ENCODE measurements at places on chromosomes 11 and 22.

GRCh38 chr11:7484131-7484530 is 1.2 kb upstream of the OLFML1 start:
- DNase-seq, result no peak

- no peak for DNase-seq
These were observed 35.5 kb downstream of the UBASH3B start for GRCh38 chr11:122690801-122691548.

DNA sequence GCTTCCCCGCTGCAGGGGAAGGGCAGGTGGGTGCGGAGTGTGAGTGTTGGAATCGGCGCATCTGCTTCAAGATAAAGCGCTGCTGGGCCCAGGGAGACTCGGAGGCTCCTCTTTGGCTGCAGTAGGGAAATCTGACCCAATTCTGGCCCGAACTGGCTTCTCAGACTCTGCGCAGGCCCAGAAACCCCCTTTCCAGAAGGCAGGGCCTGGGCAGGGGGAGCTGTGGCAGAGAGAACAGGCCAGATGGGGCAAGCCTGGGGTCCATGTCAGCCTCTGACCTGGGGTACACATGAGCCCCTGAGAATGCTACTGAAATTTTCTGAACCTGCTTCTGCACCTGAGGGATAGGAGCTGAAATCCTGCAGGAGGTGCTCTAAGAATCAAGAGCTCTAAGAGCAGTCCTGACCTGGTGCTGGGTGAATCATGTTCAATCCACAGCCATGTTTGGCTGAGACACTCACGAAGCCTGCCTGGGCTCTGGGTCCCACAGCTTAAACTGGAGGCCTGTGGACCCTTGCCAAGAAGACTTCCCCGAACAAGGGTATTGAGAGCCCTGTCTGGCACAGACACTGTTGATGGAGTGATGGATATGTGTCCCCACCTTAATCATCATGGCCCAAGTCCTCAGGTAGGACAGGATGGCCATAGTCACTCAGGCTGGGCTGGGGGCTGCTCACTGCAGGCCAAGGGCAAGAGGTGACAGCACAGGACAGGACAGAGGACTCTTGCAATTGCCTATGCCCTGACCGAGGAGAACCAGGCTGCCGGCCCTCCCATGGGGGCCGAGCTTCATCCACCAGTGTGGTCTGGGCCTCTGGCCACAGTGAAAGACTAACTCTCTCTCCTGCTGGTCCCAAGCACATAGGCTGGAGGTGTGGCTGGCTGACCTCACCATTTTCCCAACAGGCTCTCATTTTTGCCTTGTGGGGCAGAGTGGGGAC is 6.9 kb downstream of the RAB3IL1 start:
- DNase-seq, result no peak

- DNase-seq, result no peak
These were observed 13.4 kb downstream of the GLB1L2 start for GRCh38 chr11:134345237-134345550.

DNA sequence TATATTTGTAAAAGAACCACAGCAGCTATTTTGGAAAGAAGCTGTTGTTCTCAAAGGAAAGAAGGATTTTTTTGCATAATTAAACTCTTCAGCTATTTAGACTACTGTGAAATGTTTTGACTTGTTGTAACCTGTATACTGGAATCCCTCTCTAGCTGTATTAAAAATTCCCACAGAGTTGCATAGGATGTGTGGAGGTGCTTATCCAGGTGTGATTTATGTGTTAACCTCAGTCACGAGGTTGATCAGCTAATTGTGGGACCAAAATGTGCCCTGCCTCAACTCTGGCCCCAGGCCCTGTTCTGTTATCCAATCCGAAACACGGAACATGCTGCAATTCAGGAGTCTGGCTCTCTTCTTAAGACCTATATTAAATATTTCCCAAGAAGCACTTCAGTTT is 70.1 kb downstream of the LIF start:
- DNase-seq, result no peak

GRCh38 chr11:4491878-4492606 is 9.6 kb downstream of the OR52K1 start:
- DNase-seq, result no peak

DNA sequence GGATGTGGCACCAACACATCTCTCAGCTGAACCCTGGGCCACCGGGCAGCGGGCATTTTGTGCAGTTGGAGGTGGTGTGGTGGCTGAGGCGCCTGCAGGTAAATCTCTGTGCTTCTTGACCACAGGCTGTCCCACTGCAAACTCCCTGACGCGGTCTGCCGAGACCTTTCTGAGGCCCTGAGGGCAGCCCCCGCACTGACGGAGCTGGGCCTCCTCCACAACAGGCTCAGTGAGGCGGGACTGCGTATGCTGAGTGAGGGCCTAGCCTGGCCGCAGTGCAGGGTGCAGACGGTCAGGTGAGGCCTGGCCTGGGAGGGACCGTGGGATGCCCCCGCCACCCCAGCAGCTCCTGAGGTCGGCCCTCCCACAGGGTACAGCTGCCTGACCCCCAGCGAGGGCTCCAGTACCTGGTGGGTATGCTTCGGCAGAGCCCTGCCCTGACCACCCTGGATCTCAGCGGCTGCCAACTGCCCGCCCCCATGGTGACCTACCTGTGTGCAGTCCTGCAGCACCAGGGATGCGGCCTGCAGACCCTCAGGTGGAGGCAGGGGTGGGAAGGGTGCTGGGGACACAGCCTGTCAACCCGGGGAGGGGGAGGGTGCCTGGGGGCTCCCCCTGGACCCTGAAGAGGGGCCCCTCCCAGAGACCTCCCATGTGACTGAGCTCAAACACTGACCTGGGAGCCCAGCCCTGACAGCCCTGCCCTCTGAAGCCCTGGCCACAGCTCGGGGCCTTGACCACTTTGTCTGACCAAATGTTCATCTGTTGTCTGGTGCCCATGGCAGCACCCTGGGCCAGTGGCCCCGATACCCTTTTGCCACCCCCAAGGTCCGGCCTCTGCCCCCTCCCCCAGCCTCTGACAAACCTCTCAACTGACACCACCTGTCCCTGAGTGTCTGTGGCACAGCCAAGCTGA is 4.6 kb upstream of the PGGHG start:
- no peak for DNase-seq

GRCh38 chr11:6817694-6818093 is 18.2 kb upstream of the OR6A2 start:
- no peak for DNase-seq

GRCh38 chr11:114059278-114059983 is at the start of gene ZBTB16:
Gene ZBTB16 (plus strand): TSS chr11:114059711. CDS start chr11:114063301, 3,590 bp downstream.
- DNase-seq, result no peak

- DNase-seq, result no peak
These were observed 107.9 kb downstream of the C11orf58 start for GRCh38 chr11:16846305-16846704.

GRCh38 chr11:85759915-85760314 is 51.0 kb downstream of the SYTL2 start:
- no peak for DNase-seq

Measured in stimulated activated effector memory CD8-positive, alpha-beta T cell treated with anti-CD3 and anti-CD28 coated beads, Interleukin-12 subunit alpha, Interleukin-12 subunit beta, amount 100 ng/mL, for 72 hours (primary cell).